BJ (cell line): ENCODE measurements at places on chromosomes 6 and 20. TPM values are rescaled to one million over a fixed set of nuclear protein-coding genes. Genes with fewer than 3 reads are reported as not detected.

DNA sequence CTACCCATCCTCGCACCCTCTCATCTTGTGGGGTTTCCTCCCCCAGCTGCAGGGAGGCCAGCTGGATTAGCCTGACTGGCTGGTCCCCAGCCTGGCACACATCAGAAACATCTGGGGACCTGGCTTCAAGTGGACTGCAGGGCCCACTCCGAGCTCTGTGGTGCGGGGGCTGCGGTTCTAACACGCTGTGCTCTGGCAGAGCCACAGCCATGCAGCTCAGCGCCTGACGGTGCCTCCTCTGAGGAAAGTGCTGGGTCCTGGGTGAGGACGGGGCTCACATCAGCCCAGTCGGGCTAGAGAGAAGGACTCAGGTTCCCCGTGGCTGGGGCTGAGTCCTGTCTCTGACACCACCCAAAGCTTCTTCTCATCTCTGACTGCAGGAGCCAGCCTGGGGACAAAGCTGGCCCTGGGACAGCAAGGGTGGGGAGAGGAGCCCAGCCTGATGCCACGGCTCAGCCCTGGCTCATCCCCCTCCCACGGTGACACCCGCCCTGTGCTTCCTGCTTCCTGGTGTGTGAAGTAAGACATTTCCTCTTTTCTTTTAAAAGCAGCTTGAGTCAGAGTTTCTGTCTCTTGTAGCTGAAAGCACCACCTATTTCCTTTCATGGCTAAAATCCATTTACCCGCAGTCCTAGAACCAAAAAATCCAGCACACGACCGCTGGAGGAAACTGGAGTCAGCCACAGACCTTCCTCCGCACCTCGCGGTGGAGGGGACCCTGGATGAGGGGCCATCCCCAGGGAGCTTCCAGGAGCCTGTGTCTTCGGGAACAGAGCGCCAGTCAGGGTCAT lies 127.4 kb upstream of the AFDN start:
- DNase-seq, result no peak

DNA sequence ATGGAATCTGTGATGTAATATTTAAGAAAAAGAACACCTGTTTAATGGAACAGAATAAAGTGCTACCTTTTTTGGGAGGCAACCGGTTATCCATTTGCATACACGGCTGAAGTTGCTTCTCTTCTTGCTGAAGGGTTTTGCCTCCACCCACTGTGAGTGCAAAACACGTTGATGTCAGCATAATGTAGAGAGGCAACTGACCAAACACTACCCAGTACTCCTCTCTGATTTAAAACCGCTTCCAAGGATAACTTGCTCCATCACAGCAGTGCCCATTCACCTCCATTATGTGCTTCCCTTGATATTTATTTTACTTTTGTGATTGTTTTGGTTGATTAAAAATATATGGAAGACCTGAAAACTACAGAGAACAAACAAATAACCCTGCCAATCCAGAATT lies 1.4 kb downstream of the SLC17A1 start:
- DNase-seq, result no peak

DNA sequence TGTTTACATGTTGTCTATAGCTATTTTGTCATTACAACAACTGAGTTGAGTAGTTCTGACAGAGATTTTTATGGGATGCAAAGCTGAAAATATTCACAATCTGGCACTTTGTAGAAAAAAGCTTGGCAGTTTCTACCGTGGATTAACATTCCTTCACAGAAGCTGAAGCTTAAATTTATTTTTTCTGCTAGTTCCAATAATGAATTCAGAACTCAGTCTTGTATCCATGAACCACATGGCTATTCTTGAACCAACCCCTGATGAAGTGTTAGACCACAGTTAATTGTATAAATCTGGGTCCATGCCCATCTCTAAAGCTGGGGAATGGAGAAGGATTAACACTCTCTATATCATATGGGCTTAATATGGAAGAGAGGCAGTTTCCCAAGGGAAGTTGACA lies 743.8 kb upstream of the FLRT3 start:
- no peak for DNase-seq

DNA sequence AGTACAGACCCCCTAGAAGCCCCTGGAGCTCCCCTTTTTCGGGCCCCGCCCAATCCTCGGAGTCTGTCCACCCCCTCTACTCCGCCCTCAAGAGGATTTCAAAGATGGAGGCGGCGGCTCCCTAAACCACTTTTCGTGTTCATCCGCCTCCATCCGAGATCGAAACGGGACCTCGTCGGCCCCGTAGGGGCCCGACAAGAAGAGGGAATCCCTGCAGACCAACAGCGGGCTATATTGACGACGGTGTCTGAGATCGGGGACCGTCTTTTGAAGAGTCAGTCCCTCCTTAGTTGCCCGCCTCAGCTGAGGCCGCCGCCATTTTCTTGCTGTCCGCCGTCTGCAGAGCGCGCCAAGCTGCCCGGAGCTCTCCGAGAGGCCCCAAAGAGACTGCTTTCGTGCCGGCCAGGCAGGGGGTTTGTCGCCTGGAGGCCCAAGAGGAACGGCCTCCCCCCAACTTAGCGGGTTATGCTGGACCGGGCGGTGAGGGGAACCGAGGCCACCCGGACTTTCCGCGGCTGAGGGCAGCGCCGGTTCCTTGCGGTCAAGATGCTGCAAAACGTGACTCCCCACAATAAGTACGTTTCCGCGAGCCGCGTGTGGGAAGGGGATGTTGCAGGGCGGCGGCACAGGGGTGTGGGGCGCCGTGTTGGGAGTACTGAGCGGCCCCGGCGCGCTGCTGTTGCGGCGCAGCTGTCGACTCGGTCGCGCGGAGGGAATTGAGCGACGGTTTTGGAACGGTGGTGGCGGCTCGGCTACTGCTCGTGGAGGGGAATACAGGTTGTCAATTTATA lies 4.2 kb downstream of the BRD2 start:
- DNase-seq, result no peak

DNA sequence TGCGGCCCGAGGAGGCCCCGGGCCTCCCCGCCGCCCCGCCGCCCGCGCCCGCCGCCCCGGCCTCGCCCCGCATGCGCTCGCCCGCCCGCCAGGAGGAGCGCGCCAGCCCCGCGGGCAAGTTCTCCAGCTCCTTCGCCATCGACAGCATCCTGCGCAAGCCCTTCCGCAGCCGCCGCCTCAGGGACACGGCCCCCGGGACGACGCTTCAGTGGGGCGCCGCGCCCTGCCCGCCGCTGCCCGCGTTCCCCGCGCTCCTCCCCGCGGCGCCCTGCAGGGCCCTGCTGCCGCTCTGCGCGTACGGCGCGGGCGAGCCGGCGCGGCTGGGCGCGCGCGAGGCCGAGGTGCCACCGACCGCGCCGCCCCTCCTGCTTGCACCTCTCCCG lies 1.5 kb downstream of the FOXQ1 start:
- DNase-seq, result no peak

GRCh38 chr20:11917663-11918062 lies at the start of gene BTBD3:
TSS of gene BTBD3 (plus strand) at chr20:11917893. CDS start at chr20:11918276, 383 bp downstream.
- DNase-seq, result no peak

DNA sequence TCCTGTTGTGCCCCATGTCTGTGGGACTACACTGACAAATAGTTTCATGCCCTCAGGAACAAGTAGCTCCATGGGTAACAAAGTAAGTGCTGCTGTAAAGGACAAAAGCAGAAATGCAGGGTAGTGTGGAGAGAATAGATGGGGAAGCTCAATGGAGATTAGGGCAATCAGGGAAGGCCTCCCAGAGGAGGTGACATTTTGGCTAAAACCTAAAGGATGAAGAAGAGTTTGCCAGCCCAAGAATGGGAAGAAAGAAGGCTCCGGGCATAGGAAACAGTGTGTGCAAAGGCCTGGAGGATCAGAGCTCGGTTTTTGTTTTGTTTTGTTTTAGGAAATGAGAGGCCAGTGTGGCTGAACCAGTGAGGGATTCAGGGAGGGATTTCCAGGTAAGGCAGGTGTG lies 43.6 kb upstream of the FAM83D start:
- no peak for DNase-seq

DNA sequence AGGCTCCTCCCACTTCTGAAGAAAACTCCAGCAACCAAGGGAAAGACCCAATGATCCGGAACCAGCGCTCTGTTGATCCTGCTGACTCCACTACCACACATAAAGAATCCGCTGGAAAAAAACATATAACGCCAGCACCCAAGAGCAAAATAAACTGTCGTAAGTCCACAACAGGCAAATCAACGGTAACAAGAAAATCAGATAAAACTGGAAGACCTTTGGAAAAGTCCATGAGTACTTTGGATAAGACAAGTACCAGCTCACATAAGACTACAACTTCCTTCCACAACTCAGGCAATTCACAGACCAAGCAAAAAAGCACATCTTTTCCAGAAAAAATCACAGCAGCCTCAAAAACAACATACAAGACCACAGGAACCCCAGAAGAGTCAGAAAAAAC lies 8.0 kb downstream of the MUCL3 start:
- DNase-seq, result no peak

DNA sequence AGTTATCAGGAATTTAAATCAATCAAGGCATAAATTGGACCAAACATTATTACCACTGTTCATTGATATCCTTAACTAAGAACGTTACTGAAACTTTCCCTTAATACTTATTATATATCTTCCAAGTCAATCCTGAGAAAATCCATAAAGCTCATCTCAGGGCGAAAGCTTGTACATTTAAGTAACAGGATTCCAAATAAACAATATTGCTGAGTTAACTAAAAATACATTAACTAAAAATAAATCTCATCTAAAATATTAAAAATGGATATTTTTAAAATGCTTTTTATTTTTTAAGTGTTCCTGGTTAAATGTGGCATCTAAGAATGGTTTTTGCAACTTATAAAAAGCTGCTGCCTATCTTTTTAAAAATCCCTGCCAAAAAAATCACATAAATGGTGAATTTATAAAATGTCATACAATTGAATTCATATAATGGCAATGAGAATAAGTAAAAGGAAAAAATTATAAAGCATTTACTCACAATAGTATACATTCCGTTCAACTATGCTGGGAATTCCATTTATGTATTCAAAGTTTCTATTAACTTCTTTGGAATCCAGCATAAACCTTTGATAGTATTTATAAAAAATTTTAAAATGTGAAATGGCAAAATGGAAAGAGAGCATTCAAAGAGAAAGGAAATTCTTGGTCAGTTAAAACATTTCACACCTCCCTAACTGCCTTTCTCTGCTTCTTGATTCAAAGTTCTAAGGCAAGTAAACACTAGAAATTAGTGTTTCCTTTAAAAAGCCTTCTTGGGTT lies 20.8 kb upstream of the GMDS start:
- DNase-seq, result no peak

GRCh38 chr20:47031004-47031403 lies 136.4 kb downstream of the EYA2 start:
- no peak for DNase-seq

DNA sequence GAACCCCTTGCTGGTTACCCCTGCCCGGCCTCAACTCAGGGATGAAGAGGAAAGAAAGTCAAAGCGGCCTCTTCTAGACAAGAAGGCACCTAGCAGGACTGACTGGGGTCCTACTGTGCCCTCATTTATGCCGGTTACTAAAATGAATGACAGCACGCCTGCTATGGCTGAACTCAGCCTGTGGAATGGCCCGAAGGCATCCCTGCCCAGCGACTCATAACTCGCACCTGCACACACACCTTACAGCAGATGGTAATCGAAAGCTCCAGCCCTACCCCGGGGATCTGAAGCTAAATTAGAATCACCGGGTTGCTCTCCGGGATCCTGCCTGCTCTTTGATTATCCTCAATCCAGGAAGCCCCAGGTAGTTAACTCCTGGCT lies 747 bp upstream of the TXNDC5 start:
- DNase-seq, result no peak

- DNase-seq, result no peak
Measured at GRCh38 chr6:84392261-84392660, 164.8 kb upstream of the CEP162 start.

- DNase-seq, result no peak
Measured at GRCh38 chr6:74967821-74968220, 238.0 kb downstream of the COL12A1 start.

DNA sequence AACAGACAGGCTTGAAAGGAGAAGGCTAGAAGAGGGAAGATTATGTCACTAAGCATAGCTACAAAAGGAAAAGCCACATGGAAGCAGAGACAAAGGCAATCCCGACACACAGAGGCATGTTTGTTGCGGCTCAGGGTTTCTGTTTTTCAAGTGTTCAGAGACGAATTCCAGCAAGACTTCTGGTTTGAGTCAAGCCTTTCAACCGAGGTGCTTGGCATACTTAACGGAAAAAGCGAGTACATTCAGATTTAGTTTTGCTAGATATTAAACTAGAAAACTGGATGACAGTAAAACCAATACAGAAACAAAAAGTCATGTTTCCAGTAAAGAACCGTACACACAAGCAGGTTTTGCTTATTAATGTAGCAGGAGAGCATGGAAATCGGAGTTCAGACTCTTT lies 27.2 kb downstream of the MCUR1 start:
- DNase-seq, result no peak

DNA sequence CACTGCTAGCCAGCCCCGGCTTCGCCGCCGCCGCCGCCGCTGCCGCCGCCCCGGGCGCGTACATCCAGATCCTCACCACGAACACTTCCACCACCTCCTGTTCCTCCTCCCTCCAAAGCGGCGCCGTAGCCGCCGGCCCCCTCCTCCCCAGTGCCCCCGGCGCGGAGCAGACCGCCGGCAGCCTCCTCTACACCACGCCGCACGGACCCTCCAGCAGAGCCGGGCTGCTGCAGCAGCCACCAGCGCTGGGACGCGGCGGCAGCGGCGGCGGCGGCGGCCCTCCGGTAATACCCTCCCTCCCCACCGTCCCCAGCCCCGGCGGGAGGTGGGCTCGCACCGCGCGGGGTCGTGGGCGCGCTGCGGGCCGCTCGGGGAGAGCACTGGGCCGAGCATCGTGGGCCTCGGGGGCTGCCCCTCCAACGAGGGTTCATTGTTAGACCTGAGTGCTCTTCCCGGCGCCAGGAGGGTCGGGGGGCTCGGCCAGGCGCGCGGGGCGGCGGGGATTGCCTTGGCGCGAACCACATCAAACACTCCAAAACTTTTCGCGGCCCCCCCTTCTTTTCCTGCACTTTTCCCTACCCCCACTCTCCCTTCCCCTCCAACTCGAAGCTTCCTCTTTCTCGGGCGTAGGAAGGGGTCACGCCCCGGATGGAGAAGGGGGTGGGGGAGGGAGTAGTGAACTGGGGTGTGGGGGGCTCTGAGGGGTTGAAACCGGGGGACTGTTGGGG lies 827 bp downstream of the E2F3 start:
- DNase-seq, result no peak

- no peak for DNase-seq
Measured at GRCh38 chr20:4985658-4986057, 15.7 kb downstream of the SLC23A2 start.

Gene COL9A1
- not detected in 2 replicates for polyA plus RNA-seq

Gene CST5
- polyA plus RNA-seq, result not detected in 2 replicates

Gene EYS
- polyA plus RNA-seq, result 0.04 TPM in 1 of 2 replicates, not detected in the other

Gene MANEA
- 3.8 and 9.6 TPM in 2 replicates for polyA plus RNA-seq

Gene FLRT3
- 0.64 and 1.4 TPM in 2 replicates for polyA plus RNA-seq

Gene DZANK1
- polyA plus RNA-seq, result 2.0 TPM in 2 replicates

Gene KCNQ2
- not detected in 2 replicates for polyA plus RNA-seq
